ENCODE measurements at places on chromosomes 16 and 17.
A peak's percentile ranks its signal among the peaks of the same experiment; 100 is the strongest.

GRCh38 chr17:42526031-42526444, 10.0 kb upstream of the NAGLU start:
- no peak for DNase-seq

- no peak for DNase-seq
These were observed 81.1 kb downstream of the MRC2 start for GRCh38 chr17:62708587-62708986.

DNA sequence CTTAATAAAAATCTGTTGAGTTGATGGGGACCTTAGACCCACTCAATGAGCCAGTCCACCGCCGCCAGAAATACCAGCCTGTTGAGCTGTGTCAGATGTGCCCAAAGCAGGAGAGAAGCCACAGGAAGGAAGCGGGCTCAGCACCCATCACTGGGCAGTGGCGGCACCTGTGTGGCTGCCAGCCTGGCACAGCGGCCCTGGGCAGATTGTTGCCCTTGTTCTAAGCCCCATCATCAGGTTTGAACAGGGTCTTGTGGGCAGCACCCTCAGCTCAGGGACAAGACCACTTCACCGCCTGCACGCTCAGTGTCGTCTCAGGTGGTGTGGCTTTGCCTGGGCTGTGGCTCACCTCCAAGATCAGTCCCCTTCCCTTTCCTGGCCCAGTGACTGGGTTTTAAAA, 9.3 kb downstream of the ENDOV start:
- no peak for DNase-seq

DNA sequence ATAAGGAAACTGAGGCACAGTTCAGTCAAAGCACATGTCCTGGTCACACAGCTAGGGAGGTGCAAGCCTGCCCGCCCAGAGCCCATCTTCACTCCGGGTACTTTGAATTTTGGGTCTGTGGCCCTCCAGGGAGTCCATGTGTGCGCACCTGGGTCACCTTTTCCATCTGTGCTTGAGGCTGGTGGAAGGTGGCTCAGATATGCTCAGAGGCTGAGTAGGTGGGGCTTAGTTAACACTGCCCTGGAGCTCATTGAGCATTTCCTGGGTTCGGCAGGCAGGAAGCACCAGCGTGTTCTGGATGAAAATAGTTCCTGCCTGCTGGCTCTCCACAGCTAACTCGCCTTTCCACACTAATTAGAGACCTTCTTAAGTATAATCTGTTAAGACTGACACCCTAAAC, 19.2 kb downstream of the FAM234A start:
- no peak for DNase-seq

GRCh38 chr17:28938552-28938951, 12.8 kb downstream of the PHF12 start:
- no peak for DNase-seq

GRCh38 chr17:80782536-80783427, 208.9 kb upstream of the CHMP6 start:
- peak; percentile 31 for DNase-seq

GRCh38 chr17:68195667-68196393, 52.0 kb upstream of the AMZ2 start:
- no peak for DNase-seq

Data from activated naive CD8-positive, alpha-beta T cell treated with anti-CD3 and anti-CD28 coated beads, Interleukin-2, amount 50 U/mL, for 24 hours (primary cell).